OCI-M1 (cell line): ENCODE measurements at places on chromosomes 5 and 9.
A peak's percentile ranks its signal among the peaks of the same experiment; 100 is the strongest.

GRCh38 chr5:115033861-115034260 is 135.8 kb downstream of the TRIM36 start:
- peak; percentile 0 for DNase-seq

DNA sequence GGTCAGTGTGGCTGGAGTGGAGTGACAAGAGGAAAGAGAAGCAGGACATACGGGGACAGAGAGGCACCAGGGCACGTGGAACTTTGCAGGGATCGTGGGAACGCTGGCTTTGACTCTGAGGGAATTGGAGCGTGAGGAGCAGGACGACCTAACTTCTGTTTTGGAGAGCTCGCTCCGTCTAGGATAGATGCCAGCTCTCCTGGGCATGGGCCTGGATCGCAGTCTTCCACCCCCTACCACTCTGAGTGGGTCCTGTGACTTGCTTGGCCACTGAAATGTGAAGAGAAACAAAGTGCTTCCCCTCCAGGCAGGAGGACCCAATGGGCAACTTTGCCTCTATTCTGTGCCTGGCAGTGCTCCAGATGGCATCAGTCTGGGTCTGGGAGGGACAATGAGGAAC is 8.7 kb upstream of the SH3PXD2B start:
- DNase-seq, result no peak

DNA sequence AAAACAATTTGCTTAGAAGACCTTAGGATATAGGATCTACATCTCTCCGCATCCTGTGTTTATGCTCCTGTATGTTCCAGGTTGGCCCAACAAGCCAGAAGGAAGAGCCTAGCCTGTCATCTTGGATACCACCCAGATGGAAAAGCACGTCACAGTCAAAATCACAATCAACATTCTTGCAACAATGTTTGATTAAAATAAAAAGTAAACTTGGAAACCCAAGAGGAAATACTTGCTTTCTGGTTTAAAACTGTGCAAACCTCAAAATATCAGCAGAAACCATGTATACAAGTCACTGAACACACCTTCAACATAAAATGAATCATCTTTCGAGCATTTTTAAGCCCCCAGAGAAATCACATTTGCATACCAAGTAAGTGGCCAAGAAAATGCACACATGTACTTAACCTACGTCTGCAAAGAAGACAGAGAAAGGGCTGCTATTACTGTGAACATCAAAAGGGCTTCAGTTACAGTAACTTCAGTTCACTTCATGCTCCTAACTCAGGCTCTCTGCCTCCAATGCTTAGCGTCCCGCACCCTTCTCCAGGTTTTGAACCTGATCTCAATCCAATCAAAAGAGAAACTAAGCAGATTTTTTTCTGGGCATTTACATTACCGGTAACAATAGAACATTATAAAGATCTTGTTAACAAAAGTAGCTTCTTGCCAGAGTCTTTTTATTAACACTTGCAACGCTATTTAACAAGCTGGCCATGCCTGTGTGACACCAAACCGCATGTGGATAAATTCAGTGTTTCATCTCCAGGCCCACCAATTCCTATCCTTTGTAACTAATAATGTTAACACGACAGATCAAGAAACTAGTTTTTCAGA is 1.3 kb downstream of the ENC1 start:
- no peak for DNase-seq

DNA sequence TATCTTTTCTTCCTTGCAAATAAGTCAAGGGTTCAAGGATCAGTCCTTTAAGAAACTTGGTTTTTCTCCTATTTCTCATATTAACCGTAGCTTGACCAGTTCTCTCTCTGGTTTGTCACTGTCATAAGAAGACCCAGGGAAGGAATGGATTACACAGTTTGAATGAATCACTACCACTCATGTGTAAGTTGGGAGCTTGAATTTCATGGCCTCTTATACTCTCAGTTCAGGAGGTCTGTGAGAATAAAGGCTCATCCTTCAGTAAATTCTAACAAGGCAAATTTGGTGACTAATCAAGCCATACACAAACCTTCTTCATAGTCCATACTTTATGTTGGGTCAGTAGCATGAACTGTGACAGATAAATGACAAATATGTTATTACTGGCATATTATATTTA is 323.1 kb upstream of the ACTBL2 start:
- no peak for DNase-seq

- no peak for DNase-seq
These were observed 94.2 kb upstream of the S1PR3 start for GRCh38 chr9:88897081-88897480.

DNA sequence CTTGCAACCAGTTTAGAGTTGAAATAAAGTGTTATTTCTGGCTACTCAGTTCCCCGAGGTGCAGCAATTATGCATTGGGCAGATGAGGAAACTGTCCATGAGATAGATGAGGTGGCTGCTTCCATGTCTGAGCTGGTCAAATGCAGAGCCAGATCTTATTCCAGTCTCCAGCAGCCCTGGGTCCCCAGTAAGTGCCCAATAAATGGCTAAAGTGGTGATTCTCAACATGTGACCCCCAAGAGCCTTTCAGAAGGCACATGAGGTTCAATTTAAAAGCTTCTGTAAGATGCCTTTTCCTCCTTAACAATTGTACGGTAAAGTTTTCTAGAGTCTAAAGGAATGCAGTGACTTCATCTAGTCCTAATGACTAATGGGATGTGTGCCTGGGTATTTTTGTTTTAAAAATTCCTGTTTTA is 17.5 kb downstream of the ATOX1 start:
- DNase-seq, result no peak

GRCh38 chr5:33635582-33635981 is 194.8 kb downstream of the TARS1 start:
- DNase-seq, result no peak

DNA sequence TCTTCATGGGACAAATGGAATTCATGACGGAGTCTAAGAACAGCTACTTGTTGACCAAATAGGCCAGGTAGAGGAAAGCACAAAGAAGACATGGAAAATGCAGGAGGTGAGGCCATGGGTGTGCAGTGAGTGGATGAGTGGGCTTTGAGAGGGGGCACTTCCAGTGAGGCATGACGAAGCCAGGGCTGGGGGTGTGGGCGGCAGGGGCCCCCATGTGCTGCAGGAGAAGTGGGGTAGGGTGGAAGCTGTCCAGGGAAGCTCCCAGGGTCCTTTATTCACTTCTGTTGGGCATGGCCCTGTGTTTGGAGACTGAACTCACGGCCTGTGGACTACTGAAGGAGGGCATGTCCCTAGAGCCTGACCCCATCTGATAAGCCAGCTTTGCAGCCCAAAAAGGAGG is 127.6 kb upstream of the SLC25A48 start:
- DNase-seq, result no peak

GRCh38 chr9:89440951-89441654 is 56.8 kb downstream of the SEMA4D start:
- no peak for DNase-seq

DNA sequence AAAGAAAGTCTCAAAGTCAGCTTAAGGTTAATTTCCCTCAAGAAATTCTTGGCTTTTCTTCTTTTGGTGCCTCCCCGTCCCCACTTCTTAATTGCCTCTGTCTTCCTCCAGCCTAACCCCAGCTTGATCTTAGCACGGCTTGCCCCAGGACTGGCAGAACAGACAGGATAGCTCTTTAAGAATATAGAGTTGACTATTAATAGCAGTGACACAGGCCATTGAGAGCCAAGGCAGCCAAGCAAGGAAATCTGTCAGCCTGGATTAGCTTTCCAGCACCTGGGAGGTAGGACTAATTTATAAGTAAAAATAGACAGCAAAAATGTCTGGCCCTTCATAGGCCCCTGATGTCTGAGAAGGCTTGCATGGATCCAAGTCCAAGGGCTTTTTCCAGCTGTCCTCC is 384.6 kb upstream of the SLC30A5 start:
- no peak for DNase-seq

DNA sequence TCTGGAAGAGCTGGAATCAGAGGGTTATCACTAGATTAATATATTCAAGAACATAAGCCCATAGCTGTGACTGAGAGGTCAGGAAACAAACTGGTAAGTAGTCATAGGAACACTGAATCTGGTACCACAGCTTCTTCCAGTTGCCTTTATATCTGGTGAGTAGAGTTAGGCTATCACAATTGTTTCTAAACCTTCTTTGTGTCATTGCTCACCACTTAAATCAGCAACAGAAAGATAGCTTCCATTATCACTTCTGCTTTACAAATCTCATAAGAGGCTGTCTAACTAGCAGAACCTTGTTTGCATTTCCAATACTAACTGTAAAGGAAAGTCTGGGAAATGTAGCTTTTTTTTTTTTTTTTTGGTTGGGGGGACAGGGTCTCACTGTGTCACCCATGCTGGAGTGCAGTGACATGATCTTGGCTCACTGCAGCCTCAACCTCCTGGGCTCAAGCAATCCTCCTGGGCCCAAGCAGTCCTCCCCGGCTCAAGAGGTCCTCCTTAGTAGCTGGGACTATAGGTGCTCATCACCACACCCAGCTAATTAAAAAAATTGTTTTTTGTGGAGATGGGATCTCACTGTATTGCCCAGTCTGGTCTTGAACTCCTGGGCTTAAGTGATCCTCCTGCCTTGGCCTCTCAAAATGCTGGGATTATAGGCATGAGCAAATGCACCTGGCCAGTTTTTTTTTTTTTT is 22.0 kb downstream of the CDC42SE2 start:
- DNase-seq, result peak; percentile 41

DNA sequence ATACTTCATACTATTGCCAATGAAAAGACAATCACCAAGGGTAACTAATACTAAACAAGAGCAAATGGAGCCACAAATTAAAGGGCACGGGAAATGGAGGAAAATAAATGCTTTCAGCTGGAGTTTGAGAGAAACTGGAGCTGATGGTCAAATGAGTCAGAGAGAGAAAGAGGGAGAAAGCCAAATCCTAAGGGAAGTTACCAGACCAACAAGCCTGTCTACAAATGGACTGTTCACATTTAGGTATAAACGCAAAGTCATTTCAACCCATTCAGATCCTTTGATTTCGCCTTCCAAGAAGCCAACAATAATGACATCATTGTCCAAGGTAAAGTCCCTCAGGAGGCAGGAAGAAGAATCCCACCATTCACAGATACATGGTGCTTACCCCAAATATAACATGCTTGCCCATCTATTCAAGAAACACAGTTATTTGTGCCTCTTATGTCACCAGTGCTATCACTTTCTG is 351.8 kb downstream of the RAB3C start:
- DNase-seq, result no peak

GRCh38 chr5:104050436-104050835 is 487.8 kb upstream of the NUDT12 start:
- DNase-seq, result no peak

GRCh38 chr5:169549453-169550100 is 34.0 kb upstream of the SPDL1 start:
- DNase-seq, result no peak

- DNase-seq, result peak; percentile 44
These were observed 41.3 kb upstream of the ITGA2 start for GRCh38 chr5:52947851-52948250.

DNA sequence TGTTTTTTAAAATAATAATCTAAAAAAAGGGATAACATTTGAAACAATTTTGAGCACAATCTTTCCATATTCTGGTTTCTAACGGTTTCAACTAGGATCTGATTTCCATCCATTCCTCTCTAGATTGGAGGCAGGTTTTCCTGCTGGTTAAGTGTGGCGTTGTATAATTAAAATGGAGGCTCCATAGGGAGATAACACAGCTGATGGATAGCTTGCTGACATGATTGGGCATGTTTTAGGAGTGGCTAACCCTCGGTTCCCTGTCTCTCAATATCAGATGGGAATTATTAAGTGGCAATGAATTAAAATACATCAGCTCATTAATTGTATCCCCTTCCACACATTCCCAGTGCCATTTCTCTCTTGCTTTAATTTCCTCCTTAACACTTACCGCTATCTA is 209.0 kb downstream of the ALDH1A1 start:
- no peak for DNase-seq

DNA sequence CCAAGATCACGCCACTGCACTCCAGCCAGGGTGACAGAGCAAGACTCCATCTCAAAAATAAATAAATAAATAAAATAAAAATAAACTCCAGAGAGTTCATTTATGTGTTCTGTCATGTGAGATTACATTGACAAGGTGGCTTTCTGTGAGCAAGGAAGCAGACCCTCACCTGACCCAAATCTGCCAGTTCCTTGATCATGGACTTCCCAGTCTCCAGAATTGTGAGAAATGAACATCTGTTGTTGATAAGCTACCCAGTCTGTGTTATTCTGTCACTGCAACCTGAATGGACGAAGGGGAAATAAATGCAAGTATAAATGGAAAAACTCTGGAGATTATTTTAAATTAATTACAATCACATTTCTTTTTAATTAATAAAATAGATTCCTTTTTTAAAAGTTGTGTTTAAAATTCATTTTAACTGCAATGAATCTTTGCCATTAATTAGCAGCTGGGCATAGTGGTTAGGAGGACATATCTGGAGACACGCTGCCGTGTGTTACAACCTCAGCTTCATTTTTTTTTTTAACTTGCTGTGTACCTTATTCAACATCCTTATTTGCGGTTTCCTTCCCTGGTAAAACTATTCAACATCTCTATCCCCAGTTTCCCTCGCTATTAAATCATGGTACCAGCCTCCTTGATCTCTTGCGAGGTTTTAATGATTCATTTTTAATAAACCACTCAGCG is 376.4 kb downstream of the CHSY3 start:
- no peak for DNase-seq

DNA sequence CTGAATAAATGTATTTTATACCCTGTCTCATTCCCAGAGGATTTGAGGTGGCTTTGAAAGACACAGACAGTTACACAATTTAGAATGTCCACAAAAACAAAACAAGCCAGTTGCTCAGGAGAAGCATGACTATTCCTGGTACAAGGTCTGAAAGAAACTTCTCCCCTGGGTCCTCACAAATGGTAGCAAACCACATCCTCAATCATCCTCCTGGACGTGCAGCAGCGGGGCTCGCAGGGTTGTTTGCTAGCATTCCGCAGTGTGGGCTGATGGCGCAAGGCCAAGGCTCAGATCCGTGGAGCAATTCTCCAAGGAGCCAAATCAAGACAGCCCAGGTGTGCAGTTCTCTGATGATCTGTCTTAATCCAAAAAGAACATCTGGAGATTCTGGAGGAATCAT is 210.3 kb downstream of the ACTL7B start:
- no peak for DNase-seq

DNA sequence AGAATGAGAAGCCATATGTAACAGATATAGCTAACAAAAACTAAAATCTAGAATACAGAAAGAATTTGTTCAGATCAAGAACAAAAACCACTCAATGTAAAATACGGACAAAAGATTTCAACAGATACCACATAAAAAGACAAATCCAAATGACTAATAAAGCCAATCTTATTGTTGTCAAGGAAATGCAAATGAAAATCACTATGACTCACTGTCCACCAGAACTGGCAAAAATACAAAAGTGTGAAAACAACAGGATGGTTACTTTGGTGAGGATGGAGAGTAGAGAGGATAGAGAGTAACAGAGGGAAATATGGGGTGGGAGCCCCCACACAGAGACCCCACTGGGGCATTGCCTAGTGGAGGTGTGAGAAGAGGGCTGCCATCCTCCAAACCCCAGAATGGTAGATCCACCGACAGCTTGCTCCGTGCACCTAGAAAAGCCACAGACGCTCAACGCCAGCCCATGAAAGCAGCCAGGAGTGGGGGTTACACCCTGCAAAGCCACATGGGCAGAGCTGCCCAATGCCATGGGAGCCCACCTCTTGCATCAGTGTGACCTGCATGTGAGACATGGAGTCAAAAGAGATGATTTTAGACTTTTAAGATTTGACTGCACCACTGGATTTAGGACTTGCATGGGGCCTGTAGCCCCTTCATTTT is 15.2 kb upstream of the RHOBTB3 start:
- DNase-seq, result no peak
